NCI-H69 (cell line): ENCODE measurements at places on chromosomes 4 and X.

- DNase-seq, result no peak
Observed at GRCh38 chrX:132272826-132273225, 53.6 kb upstream of the RAP2C start.

DNA sequence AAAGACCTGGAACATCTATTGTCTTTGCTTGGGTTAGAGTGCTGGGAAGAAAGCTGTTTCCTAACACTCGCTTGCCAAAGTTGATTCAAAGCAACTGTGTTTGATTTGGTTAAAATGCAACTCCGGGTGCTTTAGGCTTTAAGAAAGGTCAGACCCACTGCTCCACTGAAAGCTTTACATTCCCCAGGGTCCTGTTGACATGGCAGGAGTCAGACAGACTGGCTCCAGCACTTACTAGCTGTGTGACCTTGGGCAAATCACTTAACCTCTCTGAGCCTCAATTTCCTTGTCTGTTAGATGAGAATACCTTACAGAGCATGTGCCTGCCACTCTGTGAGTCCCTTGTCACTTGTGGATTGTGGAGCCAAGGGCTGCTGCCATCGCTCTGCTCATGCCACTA lies 39.0 kb downstream of the DGKK start:
- no peak for DNase-seq

DNA sequence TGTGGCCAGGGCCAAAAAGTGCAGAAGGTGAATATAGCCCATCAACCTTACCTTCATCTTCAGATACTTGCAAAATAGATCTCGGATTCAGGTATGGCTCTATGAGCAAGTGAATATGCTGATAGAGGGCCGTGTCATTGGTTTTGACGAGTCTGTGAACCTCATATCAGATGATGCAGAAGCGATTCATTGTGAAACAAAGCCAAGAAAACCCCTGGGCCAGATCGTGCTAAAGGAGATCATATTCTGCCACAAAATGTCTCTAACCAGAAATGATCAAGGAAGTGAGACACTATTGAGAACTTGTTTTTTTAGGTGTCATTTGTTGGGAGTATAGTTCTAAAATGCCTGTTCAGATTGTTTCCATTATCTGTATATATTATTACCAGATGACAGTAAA lies 48.3 kb downstream of the PDK3 start:
- no peak for DNase-seq

- DNase-seq, result no peak
Observed at GRCh38 chr4:57071326-57071725, 38.9 kb downstream of the IGFBP7 start.

- peak; percentile 16 for DNase-seq
Observed at GRCh38 chr4:52838729-52839586, 23.2 kb upstream of the RASL11B start.

DNA sequence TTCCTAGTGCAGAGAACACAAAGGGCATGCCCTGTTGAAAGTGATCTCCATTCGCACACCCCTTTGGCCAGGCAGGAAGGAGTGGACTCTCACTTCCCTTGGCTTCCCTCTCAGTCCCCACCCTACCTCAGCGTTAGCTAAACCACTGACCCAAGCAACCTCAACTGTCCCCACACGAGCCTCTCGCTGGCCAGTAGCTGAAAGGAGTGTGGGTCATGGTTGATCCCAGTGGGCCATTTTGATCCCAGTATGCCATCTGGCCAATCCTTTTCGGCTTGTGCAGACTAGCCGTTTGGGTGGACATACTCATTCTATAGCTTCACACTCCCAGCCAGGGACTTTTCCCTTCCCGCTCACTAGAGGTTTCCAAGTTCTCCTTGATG lies 24.4 kb upstream of the BCORL1 start:
- no peak for DNase-seq

- peak; percentile 68 for DNase-seq
Observed at GRCh38 chr4:76233083-76233482, 18.4 kb upstream of the FAM47E start.

GRCh38 chrX:119604766-119605463 lies 1.3 kb downstream of the NKRF start:
- peak; percentile 34 for DNase-seq

GRCh38 chr4:53233114-53233795 lies 132.6 kb downstream of the SCFD2 start:
- no peak for DNase-seq

DNA sequence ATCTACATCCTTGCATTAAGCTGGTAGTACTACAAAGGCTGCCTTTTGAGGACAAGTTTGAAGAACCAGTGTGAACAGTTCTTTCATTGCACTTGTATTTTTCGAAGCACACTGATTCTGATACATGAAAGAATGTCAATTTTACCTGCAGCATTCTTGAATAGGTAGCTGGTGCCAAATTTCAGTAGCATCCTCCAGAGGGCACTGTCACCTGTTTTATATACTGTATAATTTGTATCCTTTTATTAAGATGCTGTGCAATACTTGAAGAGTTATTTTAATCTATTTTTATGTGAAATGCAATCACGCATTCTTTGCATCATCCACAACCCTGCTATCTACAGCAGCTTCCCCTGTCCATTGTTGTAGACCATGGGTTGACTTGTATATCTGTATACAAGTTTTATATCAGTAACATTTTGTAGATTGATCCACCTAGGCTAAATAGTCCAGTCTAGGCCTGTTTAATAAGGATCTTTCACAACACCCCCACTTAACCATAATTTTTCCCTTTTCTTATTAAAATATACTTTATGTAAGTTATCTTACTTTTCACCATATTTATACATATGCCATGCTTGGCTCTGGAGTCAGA lies 325.7 kb downstream of the PCDH7 start:
- DNase-seq, result peak; percentile 61
